ENCODE measurements at places on chromosomes 11 and 22.

GRCh38 chr11:12070446-12071267 is 39.7 kb upstream of the MICAL2 start:
- peak; percentile 91 for DNase-seq

DNA sequence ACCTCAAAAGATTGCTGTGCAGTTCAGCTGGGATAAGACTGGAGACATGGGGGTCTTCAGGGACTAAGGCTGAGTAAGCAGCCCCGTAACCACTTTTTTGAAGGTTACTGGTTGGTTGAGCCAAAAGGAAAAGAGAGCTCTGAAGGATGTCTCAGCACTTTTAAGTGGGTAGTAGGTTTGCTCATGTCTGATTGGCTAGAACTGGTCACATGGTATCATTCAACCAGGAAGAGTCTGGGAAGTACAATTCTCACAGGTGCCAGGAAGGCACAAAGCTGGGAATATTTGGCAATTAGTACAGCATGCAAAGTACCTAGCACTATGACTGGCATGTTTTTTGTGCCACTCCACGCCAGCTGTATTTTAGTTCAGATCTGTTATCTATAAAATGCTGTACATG is 58.1 kb downstream of the SNX19 start:
- DNase-seq: no peak

DNA sequence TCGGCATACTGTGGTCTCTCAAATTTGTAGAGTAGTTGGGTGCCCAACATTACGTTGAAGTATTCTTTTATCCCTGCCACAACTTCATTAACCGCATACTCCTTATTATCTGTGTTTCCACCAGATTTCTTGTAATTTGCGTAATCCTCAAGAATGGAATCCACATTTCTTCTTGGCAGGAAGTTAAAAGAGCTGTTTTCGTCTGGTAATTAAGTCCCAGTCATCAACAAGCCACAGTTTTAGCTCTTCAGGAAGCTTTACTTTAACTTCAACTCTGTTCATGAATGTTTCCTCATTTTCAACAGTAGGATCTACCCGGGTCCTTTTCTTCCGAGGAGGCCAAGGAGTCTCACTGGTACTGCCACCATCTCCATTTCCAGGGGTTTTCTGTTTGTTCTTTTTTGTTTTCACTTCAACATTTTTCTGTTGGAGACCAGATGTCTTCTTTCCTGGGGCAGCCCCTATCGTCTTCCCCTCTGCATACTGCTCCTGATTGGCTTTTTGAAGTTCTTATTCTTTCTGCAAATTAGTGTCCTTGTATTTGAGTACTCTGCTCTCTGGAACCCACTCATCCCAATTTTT is 30.3 kb downstream of the PDE3B start:
- DNase-seq: no peak

DNA sequence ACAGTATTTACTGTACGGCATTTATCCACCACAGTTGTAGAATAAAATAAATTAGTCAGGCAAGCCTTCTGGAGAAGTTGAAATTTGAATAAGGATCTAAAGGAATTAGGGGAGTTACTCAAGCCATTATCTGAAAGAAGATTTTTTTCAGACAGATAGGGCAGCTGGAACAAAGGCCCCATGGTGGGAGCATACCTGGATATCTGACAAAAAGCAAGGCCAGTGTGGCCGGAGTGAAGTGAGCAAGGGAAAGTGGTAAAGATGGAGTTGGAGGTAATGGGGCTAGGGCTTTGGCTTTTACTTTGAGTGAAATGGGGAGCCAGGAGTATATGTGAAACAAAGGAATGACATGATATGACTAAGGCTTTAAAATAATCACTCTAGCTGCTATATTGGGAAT is 45.7 kb upstream of the PSMA1 start:
- DNase-seq: no peak

GRCh38 chr11:63020671-63021291 is 5.1 kb upstream of the SLC22A8 start:
- DNase-seq: no peak

DNA sequence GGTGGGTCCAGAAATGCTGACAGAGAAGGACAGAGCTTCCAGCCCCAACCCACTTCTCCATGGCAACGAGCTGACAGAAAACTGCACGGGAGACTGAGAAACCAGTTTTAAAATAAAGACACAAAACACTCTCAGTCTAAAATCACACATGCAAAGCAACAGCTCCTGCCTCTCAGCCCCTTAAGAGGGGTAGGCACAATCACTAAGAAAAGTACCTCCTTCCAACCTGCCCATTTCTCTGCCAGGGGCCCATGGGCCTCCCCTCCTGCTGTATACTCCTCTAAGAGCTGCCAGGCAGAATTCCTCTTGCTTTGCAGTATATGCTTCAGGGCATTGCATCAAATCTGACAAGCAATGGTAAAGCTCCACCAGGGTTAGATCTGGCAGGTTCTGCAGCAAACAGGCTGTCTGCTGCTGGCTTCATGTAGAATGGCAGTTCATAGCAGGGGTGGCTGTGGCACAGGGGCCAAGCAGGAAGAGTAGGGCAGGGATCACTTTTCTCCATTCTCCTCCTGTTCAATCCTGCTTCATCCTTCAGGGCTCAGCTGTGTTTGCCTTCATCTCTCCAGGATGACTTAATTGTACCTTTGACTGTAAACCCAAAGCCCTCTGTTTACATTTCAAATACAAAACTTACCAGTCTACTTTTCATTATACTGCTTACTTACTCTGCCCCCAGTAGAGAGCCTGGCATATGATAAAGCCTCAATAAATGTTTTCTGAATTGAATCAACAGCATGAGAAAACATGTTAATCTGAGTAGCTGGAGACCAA is 77.7 kb downstream of the KCNC1 start:
- DNase-seq: no peak

- DNase-seq: no peak
Observed at GRCh38 chr11:95794086-95794485, 3.8 kb downstream of the CEP57 start.

GRCh38 chr11:95585069-95585751 is 204.4 kb downstream of the FAM76B start:
- DNase-seq: no peak

DNA sequence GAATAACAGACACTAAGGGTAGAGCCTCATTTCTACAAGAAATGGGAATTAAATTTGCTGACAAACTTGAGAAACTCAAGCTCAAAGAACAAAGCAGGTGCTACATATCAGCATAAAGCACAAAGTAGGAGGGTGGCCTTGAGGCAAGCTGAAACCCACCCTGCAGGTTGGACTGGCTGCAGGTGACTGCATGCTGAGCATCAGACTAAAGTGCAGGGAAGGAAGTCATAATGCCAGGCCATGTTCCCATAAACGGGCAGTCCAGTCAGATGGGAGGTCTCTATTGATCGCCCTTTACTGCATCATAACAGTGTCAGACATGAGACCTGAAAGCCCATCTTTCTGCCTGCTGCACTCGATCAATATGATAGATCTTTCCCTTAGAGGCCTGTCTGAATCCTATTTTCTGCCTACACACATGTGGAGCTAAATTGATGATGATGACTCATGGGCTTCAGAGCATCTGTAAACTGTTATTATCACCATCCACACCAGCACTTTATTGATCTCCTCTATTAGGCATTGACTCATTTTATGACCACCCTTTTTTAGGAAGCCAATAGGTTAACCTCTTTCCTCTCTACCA is 224.5 kb upstream of the DDI1 start:
- DNase-seq: no peak

DNA sequence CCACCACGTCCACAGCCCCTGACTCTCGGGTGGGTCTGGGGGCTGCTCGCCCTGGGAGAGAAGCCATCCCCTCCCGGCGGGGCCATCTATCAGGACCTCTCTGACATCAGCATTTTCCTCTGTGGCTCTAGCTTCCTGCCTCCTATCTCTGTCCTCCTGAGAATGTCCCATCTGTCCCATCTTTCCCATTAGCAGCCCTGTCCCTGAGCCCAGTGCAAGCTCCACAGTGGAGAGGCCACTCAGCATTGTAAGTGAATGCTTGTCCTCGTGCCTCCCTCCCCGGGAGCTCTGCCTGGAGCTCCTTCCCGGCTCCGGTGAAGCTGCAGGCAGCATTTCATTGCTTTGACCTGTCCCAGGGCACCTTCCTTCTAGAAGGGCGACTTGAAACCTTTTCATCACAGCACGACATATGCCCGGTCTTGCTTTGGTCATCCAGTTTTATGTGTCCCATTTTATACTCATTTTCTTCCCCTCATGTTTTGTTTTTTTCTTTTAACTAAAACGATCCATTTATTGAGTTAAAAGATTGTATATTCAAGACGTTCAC is 49.7 kb downstream of the RTN4R start:
- DNase-seq: no peak

- DNase-seq: no peak
Observed at GRCh38 chr11:57403802-57404147, 13.3 kb upstream of the PRG2 start.

DNA sequence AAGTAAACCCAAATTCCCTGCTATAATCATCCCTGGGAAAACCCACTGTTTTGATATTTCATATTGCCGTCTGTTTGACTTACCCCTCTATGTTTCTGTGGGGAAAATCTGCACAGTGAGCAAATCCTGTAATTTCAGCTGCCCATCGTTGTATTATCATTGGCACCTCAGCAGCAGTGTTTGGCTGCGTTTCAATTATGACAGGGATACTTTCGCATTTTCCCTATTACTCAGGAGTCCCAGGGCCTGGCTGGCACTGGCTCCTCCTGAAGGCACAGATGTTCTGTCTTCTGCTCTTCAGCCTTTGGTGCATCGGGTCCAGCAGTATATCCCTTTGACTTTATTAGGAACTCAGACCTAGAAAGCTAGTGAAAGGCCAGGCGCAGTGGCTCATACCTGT is 12.2 kb upstream of the MMP12 start:
- DNase-seq: no peak

- no peak for DNase-seq
Observed at GRCh38 chr11:126888115-126888712, 112.4 kb downstream of the KIRREL3 start.

GRCh38 chr11:27455667-27456066 is 16.9 kb downstream of the LGR4 start:
- no peak for DNase-seq
